ENCODE measurements at places on chromosomes 5 and 9.

GRCh38 chr9:128275198-128276007 is at the start of gene GOLGA2:
TSS of gene GOLGA2 (minus strand) at chr9:128276007. CDS start at chr9:128275976, 31 bp downstream.
- peak; percentile 68 for ATAC-seq

DNA sequence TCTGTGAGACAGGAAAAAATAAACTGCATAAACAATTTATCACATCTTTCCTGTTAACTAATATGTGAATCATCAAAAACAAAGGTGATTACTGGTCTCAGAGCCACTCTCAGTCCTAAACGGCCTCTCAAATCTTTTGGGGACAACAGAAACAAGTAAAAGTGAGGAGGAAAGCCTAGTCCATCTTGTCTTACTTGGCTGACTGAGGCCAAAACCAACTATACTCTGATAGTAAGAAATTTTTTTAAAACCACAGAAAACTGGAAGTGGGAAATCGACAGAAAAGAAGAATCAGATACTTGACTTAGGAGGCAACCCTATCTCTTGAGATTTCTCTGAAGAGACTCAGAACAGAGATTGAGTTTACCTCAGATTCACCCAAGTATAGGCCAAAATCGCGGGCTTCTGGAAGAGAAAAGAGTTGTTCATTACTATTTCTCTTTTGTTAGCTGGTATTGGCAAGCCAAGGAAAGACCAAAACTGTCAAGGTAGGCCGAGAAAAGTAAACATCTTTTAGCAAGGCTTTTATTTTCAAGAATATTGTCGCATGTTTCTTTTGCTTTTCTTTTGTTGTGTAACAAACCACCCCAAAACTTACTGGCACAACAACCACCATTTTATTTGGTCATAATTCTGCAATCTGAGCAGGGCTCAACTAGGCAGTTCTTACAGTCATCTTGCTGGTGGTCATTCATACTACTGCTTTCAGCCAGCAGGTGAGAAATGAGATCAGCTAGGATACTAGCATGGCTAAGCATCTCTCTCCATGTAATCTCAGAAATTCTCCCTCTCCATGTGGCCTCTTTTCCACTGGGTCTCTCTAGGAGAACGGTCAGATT is 46.1 kb downstream of the RFX3 start:
- no peak for ATAC-seq

DNA sequence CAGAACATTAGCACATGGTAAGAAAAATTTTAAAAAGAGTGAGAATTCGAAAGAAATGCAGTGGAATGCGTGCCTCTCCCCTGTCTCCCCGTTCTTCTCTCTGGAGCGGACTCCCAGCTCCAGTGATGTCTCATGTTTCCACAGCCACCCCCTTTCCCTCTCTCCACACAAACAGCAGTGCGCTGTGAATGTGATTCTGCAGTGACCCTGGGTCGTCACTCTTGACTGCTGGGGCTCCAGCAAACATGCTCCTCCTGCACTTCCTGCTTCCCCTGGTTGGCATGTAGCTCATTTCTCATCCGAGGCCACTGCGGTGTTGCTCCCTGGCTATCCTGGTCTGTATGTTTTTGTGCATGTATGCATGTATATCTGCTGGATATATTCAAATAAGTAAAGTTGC is 13.3 kb downstream of the PHF2 start:
- no peak for ATAC-seq

DNA sequence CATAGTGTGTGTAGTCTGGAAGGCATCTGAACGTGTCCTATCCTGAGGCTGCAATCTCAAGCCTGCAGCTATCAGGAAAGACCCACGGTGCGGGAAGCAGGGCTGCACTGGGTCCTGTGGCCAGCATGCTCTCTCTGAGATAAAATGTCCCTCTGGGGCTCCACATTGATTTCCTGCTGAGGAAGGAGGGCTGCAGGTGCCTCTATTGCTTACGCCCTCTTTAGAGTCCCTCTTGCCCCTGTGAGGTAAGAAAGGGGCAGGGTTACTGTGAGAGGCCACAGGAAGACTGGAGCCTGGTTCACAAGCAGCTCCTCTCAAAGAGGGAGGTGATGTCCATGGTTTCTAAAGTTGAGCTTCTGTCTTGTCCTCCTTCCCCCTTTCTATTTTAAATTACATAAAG is 299.9 kb upstream of the RFX3 start:
- no peak for ATAC-seq

- no peak for ATAC-seq
Observed at GRCh38 chr5:115124741-115125140, 45.0 kb downstream of the TRIM36 start.

GRCh38 chr5:66958980-66959641 is 237.5 kb downstream of the CD180 start:
- ATAC-seq, result peak; percentile 65

DNA sequence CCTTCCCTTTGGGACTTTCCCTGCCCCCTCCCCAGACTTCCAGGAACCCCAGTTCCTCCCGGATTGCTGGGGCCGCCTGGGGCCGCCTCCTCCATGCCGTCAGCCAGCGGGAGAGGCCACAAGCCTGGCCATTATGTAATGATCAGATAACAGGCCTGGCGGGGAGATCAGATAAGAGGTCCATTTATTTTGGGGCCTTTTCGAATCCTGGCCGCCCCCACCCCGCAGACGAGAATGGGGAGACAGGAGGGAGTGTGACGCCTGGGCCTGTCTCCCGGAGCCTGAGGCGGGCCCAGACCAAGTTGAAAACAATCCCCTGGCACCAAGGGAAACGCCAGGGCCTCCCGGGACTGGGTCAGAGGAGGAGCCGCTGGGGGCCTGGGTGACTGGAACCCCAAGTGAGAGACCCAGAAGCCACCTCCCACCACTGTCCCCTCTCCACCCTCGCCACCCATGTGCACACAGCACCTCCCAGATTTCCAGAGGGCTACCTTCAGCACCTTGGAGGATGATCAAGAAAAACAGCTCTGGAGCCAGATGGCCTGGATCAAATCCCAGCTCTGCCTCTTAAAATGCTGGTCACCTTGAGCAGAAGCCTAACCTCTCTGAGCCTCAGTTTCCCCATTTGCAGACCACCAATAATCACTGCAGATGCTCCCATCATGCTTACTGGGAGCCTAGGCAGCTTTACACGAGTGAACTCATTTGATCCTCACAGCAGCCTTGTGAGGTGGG is 7.8 kb downstream of the ENG start:
- peak; percentile 61 for ATAC-seq

All from gastroesophageal sphincter (tissue), 4 donors.